ENCODE measurements at places on chromosomes 3 and 15. TPM values are rescaled to one million over a fixed set of nuclear protein-coding genes. Genes with fewer than 3 reads are reported as not detected.

- DNase-seq: no peak
Measured at GRCh38 chr3:68070186-68070585, 415.8 kb upstream of the SUCLG2 start.

- DNase-seq: no peak
Measured at GRCh38 chr3:71726146-71726545, 944 bp upstream of the EIF4E3 start.

DNA sequence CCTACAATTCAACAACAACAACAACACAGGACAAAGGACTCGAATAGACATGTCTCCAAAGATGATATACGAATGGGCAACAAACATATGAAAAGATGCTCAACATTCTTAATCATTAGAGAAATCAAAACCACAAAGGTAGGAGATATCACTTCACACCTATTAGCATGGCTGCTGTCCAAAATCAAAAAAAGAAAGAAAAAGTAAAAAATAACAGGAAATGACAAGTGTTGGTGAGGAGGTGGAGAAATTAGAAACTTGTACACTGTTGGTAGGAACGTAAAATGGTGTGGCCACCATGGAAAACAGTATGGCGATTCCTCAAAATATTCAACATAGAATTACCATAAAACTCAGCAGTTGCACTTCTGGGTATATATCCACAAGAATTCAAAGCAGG lies 312.3 kb upstream of the STT3B start:
- no peak for DNase-seq

DNA sequence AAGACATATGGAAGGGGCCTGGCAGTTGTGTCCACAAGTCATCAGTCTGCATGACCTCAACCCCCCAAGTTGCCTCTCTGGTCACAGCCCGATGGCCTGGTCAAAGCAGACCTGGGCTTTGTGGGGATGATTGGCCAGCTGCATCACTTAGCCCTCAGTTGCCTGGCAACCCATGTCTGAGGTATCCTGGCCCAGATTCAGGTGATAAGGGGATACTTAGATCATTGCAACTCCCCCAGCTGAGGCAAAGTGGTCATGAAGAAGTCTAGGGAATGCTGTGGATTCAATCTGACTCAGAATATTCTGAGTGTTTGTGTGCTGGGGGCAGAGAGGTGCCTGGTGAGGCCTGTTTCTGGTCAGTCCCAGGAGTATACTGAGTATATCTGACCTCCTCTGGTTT lies 5.0 kb downstream of the GPR156 start:
- DNase-seq: no peak

DNA sequence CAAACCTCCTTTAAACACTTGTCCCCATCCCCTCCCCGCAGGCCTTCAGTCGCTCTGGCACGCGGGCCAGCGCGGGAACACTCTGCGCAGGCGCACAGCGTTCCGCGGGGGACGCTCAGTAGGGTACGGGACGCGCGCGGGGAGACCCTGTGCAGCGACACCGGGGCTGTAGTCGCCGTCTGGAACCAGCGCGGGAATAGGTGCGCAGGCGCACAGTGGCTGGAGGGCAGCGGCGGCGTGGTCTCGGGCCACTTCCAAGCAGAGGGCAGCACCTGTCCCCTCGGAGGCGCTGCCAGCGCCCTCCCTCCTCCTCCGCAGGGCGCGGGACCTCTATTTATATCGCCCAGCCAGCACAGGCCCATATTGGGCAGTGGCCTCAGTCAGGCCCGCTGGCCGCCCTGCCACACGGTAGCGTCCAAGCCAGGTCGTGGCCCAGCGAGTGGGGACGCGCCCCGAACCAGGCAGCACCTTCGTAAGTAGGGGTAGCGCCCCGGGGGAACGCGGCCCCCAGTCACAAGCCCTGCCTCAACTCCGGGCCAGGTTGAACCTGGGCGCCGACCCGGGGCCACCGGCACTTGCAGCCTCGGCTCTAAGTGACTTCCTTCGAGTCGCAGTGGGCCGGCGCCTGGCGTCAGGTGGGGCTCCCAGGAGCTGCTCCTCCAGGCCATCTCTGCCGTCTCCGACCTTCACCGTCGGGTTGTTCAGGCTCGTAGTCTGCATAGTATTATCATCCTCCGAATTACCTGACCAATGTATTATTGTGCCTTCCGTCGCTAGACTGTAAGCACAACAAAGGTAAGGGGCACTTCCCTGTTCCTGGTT lies at the start of gene KBTBD12:
Gene KBTBD12, plus strand, starts transcription at position 118 of the 822 bp plus-strand sequence. CDS start 7,830 bp downstream, outside the sequence.
- DNase-seq: no peak

DNA sequence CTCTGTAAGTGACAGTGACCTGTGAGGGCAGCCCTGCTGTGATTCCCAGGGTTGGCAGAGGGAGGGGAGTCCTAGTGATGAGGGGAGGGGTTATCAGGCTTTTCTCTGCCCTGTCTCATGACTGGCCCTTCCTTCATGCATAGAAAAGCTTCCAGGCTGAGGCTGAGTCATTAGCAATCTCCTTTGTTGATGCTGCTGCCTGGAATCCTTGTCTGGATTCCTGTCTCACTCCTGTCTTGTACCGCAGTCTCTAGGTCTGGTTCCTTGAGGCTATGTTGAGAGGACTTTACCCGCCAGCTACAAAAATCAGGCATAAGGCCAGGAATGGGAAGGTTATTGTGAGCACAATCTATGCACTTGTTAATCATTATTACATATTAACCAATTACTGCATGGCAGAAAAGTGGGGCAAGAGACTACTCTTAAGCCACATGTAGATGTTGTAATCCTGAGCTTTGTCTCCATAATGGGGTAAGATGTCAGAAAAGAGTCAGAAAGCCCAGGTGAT lies 7.2 kb downstream of the KLHL6 start:
- no peak for DNase-seq

- no peak for DNase-seq
Measured at GRCh38 chr3:20543535-20544226, 357.7 kb upstream of the SGO1 start.

DNA sequence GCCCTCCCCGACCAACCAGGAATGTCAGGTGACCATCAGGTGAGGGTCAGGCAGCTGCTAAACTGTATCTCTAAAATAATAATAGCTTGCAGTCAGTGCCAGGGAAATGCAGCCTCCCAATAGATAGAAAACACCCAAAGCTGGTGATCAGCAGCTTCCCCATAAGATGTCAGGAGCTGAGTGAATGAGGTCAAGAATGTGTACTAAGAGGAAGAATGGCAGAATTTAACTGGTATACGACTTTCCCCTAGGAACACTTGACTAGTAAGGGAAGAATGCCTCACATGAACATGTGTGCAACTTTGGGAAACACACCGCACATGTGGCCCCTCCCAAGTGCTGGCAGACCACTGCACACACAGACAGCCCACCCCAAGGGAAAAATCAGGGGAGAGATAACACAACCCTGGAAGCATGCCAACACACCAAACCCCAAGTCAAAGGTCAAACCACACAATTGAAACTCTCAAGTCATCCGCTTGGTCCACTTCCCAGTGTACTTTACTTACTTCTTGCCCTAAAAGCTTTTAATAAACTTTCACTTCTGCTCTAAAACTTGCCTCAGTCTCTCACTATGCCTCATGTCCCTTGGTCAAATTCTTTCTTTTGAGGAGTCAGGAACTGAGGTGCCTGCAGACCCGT lies 806.5 kb downstream of the OTOL1 start:
- no peak for DNase-seq

DNA sequence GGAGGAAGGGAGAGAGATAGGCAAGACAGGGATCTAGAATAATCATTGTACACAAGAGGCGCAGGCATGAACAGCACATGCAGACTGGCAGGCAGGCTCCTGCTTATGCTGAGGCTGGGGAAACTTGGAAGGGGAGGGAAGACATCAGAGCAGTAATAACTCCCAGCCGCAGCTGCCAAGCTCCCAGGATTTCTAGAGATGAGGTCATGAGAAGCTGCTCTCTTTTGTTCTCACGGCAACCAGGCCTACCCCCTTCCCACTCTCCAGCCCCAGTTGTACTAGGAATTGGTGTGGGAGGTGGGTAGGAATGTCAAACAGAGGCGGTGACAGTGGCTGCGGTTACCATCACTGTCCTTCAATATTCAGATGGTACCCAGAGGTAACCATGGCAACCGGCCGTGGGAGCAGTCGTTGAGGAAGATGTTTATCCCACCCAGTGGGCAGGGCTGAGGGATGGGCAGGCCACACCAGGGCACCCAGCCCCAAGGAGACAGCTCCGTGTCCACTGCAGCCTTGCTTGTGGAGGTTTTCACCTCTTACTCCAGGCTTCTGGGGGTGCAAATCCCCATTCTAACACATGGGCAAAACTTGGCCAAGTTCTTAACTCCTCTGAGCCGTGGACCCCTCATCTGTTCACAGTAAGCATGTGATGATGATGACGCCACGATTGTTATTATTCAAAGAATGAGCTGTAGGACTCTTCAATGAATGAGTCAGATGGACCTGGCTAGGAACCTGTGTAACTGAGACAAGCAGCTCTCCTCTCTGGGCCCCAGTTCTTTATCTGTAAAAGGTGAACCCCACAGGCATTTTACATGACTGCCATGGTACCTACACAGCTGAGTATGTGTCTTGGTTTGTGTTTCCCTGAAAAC lies 360.8 kb upstream of the PROK2 start:
- no peak for DNase-seq

- no peak for DNase-seq
Measured at GRCh38 chr3:178915365-178915764, 156.2 kb downstream of the ZMAT3 start.

- no peak for DNase-seq
Measured at GRCh38 chr15:39530480-39531342, 50.2 kb upstream of the THBS1 start.

GRCh38 chr3:197533927-197534725 lies 21.6 kb downstream of the BDH1 start:
- DNase-seq: no peak

- DNase-seq: no peak
Measured at GRCh38 chr3:71244153-71244825, 339.2 kb downstream of the FOXP1 start.

DNA sequence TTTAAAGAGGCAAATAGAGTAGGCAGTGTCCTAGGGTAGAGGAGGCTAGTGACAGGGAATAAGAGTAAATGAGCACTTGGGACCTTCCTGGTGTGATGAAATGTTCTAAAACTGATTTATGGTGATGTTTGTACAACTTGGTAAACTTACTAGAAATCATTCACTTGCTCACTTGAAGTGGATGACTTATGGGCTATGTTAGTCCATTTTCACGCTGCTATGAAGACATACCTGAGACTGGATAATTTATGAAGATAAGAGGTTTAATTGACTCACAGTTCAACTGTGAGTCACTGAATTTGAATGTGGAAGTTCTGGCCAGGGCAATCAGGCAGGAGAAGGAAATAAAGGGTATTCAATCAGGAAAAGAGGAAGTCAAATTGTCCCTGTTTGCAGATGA lies 31.7 kb upstream of the DHX36 start:
- no peak for DNase-seq

DNA sequence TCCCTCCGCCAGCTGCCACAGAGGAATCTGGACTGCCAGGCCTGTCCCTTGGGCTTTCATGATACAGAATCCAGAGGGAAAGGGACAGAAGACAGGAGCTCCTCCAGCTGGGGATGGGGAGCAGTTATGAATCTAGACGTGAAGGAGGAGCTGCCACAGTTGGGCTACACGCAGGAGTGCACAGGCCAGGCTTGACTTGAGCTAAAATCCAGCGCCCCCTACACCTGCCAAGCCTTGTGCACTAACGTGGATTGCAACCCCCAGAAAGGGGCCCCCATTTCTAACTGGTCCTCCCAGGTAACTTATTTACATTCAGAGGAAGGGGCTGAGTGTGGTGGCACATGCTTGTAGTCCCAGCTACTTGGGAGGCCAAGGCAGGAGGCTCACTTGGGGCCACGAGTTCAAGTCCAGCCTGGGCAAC lies 14.3 kb downstream of the KLHL6 start:
- DNase-seq: no peak

- no peak for DNase-seq
Measured at GRCh38 chr15:74185710-74186348, 12.3 kb downstream of the ISLR start.

DNA sequence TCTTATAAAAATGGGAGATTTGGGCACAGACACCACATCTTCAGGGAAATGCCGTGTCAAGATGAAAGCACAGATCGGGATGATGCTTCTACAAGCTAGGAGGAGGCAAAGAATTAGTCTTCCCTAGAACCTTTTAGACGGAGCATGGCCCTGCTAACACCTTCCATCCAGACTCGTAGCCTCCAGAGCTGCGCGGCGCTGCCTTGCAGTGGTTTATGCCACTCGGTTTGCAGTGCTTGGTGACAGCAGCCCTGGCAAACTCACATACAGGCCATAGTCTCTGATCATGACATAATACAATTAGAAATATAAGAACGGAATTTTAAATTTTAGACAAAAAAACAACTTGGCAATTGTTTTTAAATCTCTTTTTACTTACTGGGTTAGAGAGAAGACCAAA lies 37.1 kb upstream of the SLC41A3 start:
- DNase-seq: no peak

GRCh38 chr3:65796676-65797075 lies 242.0 kb downstream of the MAGI1 start:
- DNase-seq: no peak

DNA sequence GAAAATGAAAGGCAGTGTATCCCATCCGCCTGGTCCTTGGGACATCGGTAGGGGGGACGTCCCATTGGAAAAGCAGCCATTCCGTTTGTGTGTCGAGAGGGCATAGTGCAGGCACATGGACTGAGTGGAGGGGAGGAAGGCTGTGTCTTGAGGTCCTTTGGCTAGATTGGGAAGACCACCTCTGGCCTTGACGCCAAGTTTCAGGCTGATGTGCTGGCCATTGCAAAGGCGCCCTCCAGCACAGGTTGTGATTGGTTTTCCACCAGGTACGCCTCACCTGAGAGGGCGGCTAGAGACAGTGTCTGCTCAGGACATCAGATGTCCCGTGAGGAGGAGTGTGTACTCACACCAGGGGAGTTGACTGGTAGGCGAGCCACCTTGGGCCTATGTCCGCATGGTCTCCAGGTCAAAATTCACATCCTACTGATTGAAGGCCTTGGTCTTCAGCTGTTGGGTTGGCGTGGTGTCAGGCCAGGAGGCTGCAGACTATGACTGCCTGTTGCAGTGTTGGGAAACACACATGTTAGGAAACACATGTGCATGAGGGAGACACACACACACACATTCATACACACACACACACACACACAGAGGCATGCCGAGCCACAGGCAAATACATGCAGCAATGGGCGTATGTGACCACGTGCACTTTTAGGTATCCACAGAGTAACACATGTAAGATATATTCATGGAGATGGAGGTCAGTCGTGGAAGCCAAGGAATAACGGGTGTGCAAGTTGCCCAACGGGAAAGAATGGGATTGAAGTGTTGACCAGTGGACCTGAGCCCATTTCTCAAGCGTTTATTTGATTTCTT lies 98.4 kb downstream of the SNRPN start:
- no peak for DNase-seq

Gene THAP10
- 5.2 TPM for polyA plus RNA-seq

Gene NPAP1
- not detected for polyA plus RNA-seq

Gene CLCN2
- 0.79 TPM for polyA plus RNA-seq

Gene ITIH3
- not detected for polyA plus RNA-seq

Gene RTP4
- 3.9 TPM for polyA plus RNA-seq

Gene SERPINI1
- polyA plus RNA-seq: 6.2 TPM

Gene TMC3
- polyA plus RNA-seq: not detected

Gene TRIM59
- polyA plus RNA-seq: 57.8 TPM

Gene LRRN1
- polyA plus RNA-seq: 0.04 TPM

Gene TUSC7
- polyA plus RNA-seq: not detected

Gene CCDC9B
- polyA plus RNA-seq: not detected

Gene TTC21A
- polyA plus RNA-seq: 1.4 TPM

All from GM12878 (cell line).